ENCODE measurements at places on chromosomes 2 and 18.
A peak's percentile ranks its signal among the peaks of the same experiment; 100 is the strongest.

DNA sequence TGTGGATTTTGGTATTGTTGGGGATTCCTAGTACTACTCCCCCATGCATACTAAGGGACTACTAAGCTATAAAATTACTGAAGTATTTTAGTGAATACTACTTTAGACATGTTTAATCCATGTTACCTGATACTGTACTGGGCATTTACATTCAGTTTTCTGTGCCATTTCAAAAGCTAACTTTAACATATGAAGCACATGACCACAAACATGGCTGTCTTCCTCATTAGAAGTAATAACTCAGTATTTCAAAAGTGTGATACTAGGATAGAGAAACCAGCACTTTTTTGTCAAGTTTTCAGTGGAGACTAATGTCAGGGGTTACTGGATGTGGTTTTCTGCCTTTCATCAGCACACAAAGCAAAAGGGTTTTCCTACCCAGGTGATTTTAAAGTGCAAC is 27.9 kb downstream of the WDR33 start:
- DNase-seq, result no peak

DNA sequence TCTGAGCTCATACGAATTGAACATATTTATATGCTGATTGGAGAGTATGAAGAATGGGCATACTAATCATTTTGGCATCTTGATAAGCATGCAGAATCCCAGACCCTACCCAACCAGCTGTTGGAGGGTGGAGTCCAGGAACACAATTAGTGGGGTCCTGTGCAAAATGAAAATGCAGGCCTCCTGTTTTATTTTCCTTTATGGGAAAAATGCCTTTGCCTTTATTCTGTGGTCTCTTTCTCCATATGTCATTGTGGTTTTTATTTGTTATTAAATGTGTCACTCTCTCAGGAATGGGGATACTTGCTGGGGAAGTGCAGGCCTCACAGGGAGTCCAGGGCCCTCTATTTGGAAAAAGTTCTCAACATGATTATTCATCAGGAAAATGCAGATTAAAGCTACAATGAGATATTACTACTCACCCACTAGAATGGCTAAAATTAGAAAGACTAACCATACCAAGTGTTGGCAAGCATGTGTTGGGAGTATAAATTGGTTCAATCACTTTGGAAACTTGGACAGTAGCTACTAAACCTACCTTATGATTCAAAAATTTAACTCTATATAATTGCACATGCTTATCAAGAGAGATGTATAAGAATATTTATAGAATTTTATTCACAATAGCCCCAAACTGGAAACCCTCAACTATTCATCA is 223.1 kb upstream of the FBXO11 start:
- DNase-seq, result no peak

GRCh38 chr2:12048550-12048949 is 302.1 kb downstream of the LPIN1 start:
- DNase-seq, result no peak

- peak; percentile 89 for DNase-seq
Measured at GRCh38 chr2:223549215-223549614, 52.9 kb downstream of the SCG2 start.

DNA sequence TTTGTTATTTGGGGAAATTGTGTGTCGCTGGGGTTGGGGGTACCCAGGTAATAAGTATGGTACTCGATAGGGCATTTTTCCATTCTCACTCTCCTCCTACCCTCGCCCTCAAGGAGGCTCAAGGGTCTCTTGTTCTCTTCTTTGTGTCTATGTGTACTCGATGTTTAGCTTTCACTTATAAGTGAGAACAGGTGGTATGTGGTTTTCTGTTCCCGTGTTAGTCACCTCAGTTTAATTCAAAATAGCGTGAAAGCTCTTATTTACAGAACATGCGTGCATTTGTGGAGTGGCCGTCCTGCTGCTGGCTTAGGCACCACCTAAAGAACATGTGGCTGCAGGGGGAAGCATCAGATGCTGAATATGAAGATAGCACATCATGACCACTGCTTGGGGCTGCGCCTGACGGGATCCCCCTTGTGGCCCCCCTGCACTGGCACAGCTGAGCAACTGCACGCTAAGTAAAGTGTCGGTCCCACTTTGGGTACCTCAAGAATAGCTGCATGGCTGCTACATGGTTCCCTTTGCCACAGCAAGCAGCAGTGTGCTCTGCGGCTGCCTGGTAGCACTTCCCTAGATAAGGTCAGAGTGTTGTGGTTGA is 569.0 kb downstream of the DCDC2C start:
- DNase-seq, result no peak

DNA sequence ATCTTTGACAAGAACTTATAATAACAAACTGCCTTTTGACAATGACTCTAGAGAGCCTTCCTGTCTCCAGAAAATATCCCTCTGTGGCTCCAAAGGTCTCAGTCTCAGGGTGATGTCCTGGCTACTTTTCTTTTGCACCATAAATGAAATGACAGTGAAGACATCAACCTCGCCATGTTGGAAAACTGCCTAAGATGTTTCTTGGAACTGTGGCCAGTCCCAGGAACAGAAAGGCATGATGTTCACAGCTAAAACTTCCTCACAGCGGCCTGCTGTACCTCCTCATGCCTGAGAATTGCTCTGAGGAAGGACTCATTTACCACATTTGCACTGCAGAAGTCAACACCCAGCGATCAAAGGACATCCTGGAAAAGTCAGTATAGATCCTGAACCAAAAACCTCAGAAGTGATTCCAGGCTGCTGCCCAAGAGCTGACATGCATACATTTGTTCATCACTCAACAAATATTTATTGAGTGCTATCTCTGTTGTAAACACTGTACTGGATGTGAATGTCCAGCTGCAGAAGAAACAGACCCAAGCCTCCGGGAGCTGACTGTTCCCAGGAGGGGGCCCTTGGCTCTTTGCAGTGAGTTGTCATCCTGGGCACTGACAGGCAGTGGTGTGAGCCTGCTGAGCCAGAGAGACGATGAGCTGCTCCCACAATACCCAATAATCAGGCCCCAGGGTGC is 64.3 kb upstream of the ACSL3 start:
- no peak for DNase-seq

GRCh38 chr2:103346780-103347179 is 584.9 kb downstream of the TMEM182 start:
- DNase-seq, result no peak

DNA sequence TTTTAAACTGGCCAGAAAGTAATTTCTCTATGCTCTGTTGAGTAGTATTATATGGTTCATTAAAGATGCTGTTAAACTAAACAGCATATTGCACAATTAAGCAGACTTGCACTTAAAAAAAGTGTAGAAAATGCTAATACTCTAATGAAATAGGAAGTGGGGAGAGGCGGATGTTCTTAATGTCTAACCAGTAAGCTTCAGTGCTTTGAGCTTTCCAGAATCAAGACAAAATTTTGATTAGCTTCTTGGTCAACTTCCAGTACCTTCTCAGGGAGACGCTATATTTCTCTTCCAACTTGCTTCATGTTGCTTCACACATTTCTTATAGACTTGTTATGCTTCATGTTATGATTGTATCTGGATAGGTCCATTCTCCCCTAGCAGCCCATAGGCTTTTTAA is 89.1 kb downstream of the MAP2 start:
- DNase-seq, result no peak

GRCh38 chr2:40432921-40433483 is 18.9 kb downstream of the SLC8A1 start:
- no peak for DNase-seq

DNA sequence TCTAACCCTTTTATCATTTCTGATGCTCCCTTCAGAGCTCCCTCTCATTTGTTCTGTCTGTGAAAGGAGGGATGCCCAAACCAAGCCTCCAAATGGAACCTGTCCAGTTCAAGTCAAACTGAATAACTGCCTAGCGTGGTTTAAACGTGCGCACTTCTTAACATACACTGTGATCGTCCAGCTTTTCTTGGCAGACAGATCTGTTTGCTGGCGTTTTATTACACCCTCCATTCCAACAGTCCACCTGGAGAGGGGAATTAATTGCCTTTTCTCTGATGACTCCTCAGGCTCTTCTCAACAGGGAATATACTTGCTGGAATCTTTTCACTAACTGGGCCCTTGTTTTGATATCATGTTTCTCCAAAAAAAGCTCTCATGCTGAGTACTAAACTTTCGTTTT is 379.2 kb upstream of the POU3F3 start:
- no peak for DNase-seq

- DNase-seq, result peak; percentile 3
Measured at GRCh38 chr2:71935262-71935848, 212.3 kb downstream of the CYP26B1 start.

DNA sequence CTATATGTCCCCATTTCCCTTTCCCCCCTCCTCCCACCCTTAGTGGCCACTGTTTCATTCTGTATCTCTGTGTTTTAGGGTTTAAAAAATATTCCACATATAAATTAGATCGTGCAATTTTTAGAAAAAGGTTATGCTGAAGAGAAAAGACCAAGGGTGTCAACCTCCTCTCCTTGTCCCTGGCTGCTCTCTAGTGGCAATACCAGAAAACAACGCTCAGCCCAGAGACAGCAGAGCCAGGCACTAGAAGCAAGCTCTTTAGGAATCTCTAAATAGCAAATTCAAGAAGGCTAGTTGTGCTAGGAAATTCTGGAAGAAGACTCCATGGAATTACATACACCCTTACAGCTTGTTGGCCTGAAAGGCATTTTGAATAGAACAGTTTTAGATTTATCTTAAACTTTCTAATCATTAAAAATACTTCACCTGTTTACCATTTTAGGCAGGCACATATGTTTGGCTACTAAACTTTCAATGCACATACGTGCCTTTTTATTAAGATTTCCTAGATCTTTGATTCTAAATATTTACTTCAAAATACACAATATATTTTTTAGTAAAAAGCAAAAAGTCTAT is 35.1 kb upstream of the RASGRP3 start:
- peak; percentile 64 for DNase-seq

DNA sequence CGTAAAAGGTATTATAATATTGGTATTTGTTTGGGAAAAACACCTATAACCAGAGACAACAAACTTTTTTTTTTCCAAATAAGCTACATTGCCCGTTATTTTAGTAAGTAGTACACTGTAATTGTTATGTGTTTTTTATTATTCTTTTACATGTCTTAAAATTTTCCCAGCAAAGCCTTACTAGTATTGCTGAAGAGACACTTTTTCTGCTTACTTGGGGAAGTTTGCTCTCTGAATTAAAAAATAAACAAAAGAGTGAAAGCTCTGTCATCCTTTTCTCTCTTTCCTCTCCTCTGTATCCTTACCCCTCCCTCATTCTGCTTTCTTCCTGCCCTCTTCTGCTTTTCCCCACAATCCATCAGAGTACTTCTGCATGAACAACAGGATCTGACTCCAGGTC is 25.6 kb upstream of the LDLRAD4 start:
- no peak for DNase-seq

- no peak for DNase-seq
Measured at GRCh38 chr2:22600156-22600555, 784.8 kb upstream of the KLHL29 start.

DNA sequence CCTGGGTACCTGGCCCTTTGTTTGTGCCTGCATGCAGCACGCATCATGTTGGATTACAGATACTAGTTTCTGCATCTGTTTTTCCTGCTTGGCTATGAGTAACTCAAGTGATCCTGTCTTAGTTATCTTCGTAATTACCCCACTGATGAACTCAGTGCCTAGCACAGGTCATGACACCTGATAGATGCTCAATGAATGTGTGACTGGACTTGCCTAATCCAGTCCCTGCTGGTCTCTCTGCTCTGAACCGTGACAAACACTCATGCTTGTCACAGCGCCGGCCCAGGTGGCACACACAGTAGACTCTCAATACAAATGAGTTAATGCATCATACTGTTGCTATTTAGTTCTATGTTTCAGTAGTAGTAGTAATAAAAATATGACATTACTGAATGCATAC is 31.2 kb upstream of the NTSR2 start:
- DNase-seq, result no peak

GRCh38 chr2:168033966-168034365 is 213.4 kb downstream of the STK39 start:
- no peak for DNase-seq

GRCh38 chr18:63378919-63379638 is 12.1 kb upstream of the KDSR start:
- no peak for DNase-seq

DNA sequence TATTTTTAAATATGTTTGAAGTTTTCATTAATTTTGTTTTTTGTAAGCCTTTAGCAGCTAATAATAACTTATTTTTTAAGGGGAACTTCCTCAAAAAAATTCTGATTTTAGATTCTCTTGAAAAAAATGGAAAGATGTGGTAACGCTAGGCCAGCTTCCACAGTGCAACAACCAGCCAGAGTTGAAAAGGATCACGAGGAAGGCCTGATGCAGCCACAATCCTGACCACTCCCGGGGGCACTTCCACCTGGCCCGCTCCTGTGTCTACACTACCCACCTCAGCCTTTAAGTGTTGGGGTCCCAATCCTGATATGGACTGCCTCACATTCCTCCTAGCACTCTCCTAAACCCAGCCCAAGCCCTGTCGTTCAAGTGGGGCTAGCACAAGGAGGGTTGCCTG is 101.1 kb downstream of the TMEM17 start:
- no peak for DNase-seq

- DNase-seq, result no peak
Measured at GRCh38 chr18:9237981-9238380, 96.6 kb upstream of the TWSG1 start.

DNA sequence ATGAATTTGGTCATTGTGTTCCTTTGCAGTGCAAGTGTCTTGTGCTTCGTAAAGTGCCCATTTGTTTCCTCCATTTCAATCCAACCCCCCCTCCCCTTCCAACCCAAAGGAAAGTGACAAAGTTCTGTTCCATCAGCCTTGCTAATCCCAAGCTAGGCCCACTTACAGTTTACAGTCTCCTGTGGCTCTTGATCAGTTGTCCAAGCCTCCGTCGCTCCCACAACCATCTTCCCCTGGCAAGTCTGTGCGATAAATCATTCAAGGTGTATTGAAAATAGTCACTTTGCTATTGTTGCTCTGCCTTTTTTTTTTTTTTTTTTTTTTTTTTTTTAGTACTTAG is 6.5 kb downstream of the POU3F3 start:
- no peak for DNase-seq

DNA sequence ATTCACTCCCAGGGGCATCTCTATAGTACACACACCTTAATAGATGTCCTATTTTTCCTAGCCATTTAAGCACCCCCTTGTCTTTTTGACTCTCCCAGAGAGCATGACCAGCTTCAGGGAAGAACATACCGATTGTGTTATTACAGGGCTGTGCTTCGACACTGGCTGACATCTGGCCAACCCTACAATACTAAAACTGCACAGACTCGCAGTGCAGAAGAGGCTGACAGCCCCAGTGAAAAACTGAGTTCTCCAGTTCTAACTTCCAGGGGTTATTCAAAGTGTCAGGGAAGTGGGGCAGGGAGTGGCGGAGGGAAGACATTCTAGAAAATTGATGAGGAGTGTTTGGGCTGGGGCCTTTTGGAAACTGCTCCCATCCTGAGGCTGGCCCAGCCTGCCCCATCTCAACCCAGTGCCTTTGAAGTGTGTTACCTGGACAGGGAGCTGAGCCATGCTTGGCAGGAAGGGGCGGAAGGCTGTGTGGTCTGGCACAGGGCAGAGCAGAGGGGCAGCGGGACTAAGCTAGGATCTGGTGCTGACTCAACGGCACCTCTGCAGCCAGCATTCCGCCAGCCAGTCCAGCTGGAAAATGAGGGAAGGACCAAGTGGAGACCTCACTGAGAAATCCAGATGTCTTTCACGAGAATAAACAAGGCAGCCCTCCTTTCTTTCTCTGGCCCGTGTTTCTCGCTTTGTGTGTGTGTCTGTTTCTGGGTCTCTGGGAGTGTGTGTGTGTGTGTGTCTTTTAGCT is 15.4 kb upstream of the IGFBP5 start:
- no peak for DNase-seq
